NCI-H524 treated with DMSO at 0.1 percent for 48 hours (cell line): ENCODE measurements at places on chromosomes 5 and 9.

DNA sequence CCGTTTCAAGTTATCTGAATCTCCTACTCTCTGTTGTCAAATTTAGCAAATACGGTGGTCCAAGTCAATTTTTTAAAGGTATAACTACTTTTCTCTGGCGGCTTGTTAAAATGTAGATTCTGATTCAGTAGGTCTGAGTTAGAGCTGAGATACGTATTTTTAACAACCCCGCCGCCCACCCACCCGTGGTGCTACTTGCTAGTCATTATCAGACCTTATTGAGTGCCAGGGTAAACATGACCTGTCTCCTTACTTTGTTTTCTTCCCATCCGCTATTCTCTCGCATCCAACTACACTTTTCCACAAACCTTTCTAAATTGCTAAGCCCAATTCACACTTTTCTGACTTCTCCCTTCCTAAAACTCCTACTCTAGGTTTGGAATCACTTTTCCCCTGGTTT is 694 bp upstream of the PLAA start:
- DNase-seq = no peak

- no peak for DNase-seq
These were observed 121.8 kb downstream of the MCTP1 start for GRCh38 chr5:95163079-95163478.

GRCh38 chr5:16933337-16933736 is 2.8 kb downstream of the MYO10 start:
- DNase-seq = no peak

- DNase-seq = no peak
These were observed 65.9 kb downstream of the GABBR2 start for GRCh38 chr9:98642661-98643312.

GRCh38 chr5:165616490-165617405 is 2111.3 kb downstream of the MAT2B start:
- DNase-seq = no peak

DNA sequence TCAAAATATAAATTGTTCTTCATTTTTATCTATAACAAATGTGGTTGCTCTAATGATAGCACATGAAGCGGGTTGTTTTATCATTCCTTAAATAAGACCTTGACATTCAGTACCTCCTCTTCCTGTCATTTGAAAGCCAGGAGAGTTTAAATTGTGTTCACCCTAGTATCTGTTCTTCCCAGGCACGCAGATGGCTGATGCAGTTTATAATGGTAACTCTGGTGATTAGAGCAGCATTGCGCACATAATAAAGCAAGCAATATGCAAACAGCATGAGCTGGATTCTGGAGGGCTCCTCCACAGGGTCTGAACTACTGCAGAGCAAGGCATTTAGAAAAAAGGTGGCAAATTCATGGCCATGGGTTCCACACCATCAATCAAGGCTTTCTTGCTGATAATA is 307.8 kb downstream of the ENC1 start:
- no peak for DNase-seq

- DNase-seq = no peak
These were observed 322.4 kb downstream of the TMEM167A start for GRCh38 chr5:82754759-82755158.

GRCh38 chr9:32589083-32589723 is 16.2 kb upstream of the NDUFB6 start:
- no peak for DNase-seq

DNA sequence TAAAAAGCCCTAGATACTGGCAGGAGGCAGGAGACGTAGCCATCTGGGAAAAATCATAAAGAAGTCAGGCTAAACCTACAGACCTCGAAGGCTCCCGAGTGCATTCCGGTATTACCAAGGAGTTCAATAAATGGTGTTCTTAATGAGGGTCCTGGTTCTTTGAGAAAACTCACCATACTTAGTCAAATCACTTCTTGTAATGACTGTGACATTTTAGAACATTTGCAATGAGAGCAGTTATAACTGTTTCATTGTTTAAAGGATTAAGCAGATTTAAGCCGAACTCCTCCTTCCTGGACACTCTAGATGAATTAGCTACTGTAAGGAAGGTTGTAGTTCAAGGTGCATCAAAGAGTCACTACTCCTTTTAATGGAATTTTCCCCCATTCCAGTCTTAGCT is 67.8 kb downstream of the EFNA5 start:
- DNase-seq = peak; percentile 58

- no peak for DNase-seq
These were observed 48.9 kb upstream of the DMRT1 start for GRCh38 chr9:792331-793260.

GRCh38 chr5:122498163-122498562 is 186.1 kb downstream of the SNCAIP start:
- no peak for DNase-seq

DNA sequence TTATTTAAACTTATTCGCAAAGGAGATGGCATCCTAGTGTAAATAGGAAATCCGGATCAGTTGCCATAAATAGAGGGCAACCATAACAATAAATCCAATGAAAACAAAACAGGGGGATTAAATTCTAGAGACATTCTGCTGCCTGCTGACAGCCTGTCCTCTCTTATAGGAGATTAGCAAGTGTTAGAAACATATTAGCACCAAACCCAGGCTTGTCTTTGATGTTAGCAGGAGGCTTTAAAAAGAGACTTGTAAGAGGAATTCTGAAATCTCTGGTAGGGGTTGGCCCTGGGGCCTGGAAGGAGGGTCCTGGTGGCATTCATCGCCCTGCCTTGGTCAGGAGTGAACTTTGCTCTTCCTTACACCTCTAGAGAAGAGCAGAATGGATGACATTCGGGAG is 21.6 kb downstream of the NDST1 start:
- DNase-seq = peak; percentile 75

- DNase-seq = no peak
These were observed 56.1 kb upstream of the MAST4 start for GRCh38 chr5:66540078-66540477.

- DNase-seq = peak; percentile 44
These were observed 5.7 kb downstream of the FGD3 start for GRCh38 chr9:92952906-92953610.

- no peak for DNase-seq
These were observed 13.8 kb upstream of the FGF18 start for GRCh38 chr5:171405615-171406014.

DNA sequence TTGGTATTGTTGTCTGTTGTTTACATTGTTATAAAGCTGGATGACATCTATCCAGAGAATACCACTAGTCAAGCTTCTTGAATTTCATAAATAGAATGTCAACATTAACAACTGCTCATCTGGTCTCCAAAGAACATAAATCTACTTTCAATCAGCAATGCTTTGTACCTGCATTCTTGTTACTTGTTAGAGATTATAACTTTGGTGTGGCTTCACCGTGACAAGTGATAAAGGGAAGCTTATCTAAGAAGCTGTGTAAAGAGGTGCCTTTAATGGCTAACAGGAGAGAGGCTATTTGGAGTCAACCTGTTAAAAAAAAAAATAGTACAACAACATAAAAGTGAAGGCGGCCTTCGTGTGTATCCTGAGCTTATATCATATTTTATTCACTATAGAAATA is 41.8 kb downstream of the MUSK start:
- DNase-seq = no peak

DNA sequence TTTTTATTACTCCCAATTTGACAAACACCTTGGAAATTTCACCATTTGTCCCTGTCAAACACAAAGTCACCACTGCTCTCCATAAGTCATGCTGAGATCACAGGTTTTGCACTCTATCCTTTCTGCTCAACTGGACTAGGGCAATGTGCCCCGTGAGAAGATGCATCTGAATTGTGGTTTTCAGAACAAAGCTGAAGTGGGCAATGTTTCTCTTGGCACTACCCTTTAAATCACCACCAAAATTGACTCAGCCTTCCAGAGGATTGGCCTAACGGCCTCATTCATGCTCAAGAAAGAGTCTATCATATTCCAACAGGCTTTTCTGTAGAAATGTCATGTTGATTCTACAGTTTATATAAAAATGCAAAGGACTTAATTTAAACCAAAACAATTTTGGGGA is 81.0 kb upstream of the TRIO start:
- no peak for DNase-seq

DNA sequence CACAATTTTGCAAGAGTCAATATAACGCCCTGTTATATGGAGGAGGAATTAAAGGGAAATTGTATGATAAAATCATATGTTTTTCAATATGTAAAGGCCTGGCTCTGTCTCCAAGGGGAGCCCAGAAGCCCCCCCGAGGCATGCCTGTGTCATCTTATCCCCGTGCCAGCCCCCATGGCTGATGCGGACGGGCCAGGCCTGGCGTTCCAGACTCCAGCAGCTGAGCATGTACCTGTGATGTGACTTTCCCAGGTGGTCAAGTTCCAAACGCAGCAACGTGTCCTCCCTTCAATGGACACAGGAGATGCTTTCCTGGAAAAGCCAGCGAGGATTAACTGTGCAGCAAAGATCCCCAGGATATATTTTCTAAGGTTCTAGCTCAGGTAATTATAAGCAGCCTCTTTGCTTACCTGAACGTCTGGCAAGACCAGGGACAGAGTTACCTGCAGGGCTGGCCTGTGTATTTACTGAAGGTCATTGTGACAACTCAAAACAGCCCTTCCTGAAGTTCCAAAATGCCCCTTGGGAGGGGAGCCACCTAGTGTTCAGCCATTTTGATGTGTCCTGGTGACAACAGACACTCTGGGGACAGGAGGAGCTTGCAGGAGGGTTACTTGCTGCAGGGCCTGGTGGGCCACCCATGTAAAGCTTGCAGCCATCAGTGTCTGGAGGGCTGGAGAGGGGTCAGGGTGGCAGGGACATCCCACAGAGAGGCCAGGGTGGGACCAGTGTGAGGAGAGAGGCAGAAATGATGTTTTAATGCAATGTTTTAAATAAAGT is 53.3 kb upstream of the RNU6ATAC start:
- no peak for DNase-seq
